Left kidney (tissue), 8 donors: ENCODE measurements at places on chromosomes 1 and 21. TPM values are rescaled to one million over a fixed set of nuclear protein-coding genes. Genes with fewer than 3 reads are reported as not detected.

DNA sequence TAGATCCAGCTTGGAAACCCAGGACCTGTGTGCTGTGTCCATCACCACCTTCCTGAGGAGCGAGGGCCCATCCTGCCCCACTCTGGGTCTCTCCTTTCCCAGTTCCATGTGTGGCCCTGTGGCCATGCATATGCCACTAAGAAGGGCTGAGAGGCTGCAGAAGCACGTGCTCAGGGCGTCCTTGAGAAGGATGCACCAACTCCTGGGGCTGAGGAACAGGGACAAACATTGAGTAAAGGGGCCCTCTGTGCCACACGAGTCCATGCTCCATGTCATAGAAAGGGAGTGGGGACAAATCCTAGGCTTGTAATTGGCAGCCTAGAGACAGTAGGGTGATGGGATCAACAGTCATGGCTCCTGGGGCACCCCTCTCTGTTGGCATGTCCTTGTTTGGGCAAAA lies 8.4 kb downstream of the ETV3L start:
- no peak for DNase-seq

DNA sequence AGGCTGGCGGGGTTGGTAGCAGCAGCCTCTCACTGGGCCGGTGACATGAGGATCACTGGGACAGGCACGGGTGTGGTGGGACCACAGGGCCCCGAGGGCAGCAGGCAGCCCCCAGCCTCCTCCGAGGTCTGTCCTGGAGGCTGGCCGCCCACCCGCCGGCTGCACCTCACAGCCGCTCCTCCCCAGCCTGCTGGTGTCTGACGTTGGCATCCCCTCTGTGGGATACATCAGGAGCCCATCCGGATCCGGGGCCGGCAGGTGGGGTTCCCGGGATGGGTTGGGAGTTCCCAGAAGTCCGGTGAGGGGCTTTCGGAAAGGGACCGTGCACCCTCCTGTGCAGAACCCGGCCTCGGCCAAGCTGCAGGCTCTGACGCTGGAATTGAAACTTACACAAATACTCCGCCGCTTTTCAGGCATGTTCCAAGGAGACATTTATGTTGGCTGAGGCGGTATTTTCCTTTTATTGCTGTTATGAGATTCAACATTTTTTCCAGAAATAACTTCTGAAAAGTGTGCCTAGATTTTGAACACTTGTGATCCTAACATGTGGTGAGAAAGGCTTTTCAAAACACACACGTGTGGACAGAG lies 142.1 kb upstream of the ARHGEF16 start:
- no peak for DNase-seq

DNA sequence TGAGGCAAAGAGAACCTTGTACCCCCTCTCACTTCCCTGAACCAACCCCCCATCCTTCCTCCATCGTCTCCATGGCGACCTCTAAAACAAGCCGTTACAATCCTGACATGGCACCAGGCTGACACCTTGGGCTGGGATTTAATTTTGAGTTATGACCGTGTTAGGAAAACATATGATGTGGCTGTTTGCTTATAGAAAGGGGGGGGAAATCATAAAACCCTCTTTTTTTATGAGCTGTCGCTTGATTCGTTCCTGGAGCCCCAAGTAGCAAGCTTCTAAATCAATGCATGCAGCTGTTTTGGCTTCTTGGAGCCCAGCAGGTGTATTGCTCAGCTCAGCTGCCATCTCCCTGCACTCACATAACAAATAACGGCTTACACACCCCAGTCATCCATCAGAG lies 301.2 kb upstream of the SPAG17 start:
- no peak for DNase-seq

DNA sequence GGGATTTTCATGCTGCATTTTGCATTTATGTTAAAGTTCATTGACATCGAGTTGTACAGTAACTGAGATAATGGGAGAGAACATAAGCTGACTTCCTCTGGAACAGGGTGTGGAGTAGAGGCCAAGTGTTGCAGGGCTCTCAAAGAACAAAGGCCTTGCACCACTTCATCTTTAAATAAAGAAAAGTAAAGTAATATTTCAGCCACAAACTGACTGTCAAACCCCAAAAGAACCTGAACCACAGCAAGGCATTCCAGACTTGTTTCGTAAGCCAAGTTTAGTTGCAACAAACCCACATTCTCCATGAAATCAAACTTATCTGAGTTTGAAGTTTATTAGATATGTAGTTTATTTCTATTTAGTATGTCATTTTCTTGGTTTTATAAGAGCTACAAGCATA lies 19.1 kb upstream of the HMGCS2 start:
- DNase-seq, result no peak

DNA sequence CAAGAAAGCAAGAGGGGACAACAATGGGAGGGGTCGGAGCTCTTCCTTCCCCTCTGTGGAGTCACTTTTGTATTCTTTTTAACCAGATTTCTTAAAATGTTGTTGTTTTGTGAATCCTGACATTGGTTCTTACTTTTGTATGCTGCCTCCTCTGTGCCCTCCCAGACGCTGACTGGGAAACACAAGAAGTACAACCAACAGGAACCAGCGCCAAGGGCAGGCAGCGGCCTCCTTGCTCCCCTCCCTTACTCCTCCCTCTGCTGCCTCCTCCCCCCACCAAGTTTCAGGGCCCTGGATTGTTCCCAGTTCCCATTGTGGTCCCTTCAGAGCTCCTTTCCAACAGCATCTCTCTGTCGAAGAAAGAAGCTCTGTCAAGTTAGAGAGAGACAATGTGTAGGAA lies 111.1 kb downstream of the BRINP2 start:
- DNase-seq, result no peak

DNA sequence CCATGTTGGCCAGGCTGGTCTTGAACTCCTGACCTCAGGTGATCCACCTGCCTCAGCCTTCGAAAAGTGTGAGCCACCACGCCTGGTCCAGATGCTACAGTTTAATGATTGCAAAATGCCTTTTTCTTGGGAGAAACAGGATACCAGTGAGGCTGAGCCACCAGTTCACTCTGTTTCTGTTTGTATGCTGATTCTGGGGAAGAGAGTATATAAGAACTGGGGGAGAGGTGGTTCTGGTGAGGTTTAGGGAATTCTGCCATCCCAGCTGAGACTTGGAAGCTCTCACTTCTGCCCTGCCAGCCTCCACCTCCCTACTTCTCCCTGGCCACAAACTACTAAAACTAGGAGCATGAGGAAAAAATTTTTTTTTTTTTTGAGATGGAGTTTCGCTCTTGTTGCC lies 8.1 kb upstream of the PMF1 start:
- DNase-seq, result no peak

- no peak for DNase-seq
Observed at GRCh38 chr1:50108497-50109059, at the start of gene ELAVL4. TSS of gene ELAVL4 (plus strand) at chr1:50108920. CDS start at chr1:50109190, 270 bp downstream.

- no peak for DNase-seq
Observed at GRCh38 chr1:84967666-84968065, 29.2 kb downstream of the MCOLN2 start.

DNA sequence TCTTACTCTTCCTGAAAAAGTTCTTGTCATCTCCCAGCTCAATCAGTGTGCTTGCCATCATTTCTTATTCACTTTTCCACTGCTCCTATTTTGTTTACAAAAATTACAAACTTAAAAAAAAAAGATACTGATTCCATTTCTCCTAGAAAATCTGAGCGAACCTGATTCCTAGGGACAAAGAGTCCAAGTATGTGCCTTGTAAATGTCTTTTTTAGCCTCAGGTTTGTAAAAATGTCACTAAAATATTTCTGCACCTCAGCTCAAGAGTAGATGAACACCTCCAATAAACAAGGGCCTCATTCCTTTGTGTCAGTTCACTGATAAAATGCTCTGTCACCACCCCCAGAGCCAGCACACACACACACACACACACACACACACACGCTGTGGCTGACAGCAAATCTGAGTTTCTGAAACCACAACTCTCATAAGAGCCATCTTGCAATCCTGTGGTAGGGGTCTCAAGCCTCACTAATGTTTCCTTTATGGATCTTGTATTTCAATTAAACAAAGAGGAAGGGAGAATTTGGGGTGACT lies 299.2 kb downstream of the PBX1 start:
- DNase-seq, result no peak

- no peak for DNase-seq
Observed at GRCh38 chr1:154937988-154938386, 1.5 kb upstream of the PMVK start.

- no peak for DNase-seq
Observed at GRCh38 chr1:2594001-2594640, 7.5 kb downstream of the PRXL2B start.

DNA sequence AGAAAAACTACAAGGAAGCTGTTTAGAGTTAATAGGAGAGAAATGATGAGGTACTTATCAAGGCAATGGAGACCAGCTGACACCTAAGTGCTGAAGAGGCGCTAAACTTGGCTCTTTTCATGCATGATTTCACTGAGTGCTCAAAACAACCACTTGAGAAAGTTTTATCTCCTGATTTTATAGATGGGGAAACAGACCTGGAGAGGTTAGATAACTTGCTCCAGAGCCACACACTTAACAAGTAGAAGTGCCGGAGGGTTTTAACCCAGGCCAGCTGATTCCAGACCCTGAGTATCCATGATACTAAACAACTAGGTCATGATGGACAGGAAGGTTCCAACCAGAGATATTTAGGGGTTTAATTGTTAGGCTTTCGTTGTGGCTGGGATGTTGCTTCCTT lies 25.9 kb downstream of the UBE2U start:
- DNase-seq, result no peak

DNA sequence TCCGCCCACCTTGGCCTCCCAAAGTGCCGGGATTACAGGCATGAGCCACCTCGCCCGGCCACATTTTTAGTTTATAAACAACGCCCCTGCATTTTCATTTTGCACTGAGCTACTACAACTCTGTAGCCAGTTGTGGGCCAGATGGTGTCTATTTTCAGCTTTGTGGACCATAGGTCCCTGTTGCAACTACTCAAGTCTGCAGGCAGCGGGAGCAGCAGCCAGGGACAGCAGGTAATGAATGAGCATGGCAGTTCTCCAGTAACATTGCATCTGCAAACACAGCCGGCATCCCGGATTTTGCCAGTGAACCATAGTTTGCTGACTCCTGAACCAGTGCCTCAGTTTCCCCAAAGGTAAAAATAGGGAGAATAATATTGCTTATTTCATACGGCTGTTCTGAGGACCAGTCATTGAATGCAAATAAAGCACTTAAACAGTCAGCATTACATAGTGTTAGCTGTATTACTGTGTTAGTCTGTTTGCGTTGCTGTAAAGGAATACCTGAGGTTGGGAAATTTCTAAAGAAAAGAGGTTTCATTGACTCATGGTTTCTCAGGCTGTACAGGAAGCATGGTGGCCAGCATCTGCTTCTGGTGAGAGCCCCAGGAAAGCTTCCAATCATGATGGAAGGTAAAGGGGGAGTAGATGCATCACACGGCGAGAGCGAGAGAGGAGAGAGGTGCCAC lies 65.5 kb upstream of the SLC45A1 start:
- no peak for DNase-seq

DNA sequence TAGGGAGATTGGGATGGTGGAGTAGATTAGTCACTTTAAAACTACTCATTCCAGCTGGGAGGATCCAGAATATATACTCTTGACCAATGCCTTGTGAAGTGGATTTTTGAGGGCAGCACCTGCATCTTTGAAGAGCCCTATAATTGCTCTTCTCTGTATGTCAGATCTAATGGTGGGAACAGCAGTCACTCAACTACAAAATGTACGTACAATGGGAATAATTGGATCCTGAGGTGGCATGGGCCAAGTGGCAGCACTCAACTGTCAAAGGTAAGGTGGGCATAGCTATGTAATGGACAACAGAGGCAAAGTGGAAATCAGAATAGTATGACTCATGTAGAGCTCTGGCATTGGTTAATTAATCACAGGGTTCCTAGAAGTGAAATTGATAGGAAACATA lies 51.6 kb upstream of the KIAA0040 start:
- no peak for DNase-seq

- DNase-seq, result no peak
Observed at GRCh38 chr21:26751305-26751704, 93.9 kb downstream of the ADAMTS1 start.

DNA sequence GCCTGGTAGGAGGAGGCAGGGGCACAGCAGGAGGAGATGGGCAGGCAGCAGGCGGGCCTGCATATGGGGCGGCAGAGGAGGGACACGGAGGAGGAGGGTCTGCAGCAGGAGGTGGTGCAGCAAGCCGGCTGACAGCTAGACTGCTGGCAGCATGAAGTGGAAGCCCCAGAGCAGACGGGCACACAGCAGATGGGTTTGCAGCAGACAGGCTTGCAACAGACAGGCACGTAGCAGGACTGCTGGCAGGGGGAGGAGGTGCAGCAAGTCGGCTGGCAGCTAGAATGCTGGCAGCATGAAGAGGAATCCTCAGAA lies 615 bp downstream of the KRTAP10-5 start:
- DNase-seq, result no peak

DNA sequence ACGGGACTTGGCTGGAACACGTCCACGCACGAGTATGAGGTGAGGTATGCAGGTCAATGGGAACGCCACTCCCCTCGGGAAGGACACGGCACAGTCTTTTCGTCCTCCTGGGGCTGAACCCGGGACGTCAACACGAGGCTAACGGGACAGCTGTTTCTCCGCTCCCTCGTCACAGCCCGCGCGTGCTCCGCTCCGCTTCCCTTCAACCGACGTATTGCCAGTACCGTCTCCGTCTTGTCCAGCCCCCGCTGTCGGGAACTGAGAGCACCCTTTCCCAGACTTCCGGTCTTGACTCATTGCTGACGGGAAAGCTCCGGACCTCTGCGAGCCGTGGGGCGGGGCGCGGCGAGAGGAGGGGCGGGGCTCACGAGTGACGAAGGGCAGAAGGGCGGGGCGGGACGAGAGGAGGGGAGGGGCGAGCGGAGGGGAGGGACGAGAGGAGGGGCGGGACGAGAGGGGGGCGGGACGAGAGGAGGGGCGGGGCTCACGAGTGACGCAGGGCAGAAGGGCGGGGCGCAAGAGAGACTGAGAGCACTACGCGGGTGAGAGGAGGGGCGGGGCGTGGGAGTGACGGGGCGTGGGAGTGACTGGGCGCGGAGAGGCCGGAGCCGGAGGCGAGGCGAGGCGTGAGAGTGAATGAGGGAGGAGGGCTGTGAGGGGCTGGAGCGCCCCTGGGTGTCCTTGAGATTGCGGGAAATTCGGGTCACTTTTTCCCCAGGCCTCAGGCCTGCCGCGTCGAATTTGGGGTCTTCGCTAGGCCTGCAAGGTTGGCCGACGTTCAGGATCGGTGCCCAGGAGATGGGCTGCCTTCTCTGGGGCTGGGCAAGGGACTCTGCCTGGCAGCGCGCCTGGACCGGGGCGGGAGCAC lies 22.2 kb upstream of the CFAP126 start:
- peak; percentile 93 for DNase-seq

GRCh38 chr1:19799230-19800075 lies at the start of gene TMCO4:
TSS of gene TMCO4 (minus strand) at chr1:19799916. CDS start at chr1:19780758, 19,158 bp downstream.
- DNase-seq, result no peak

LAMC2 gene
- polyA plus RNA-seq, result 7.1 TPM

BNIPL gene
- 3.4 TPM for polyA plus RNA-seq

PPM1J gene
- polyA plus RNA-seq, result 1.1 TPM

MYCL gene
- 7.1 TPM for polyA plus RNA-seq

SPRR2A gene
- not detected for polyA plus RNA-seq

GSTM5 gene
- polyA plus RNA-seq, result 44.7 TPM

NMNAT2 gene
- 4.2 TPM for polyA plus RNA-seq

IL20 gene
- not detected for polyA plus RNA-seq

EBNA1BP2 gene
- 77.5 TPM for polyA plus RNA-seq

LMX1A gene
- polyA plus RNA-seq, result not detected

SLC45A3 gene
- 8.8 TPM for polyA plus RNA-seq

OR2T12 gene
- polyA plus RNA-seq, result 0.07 TPM

VWA5B1 gene
- polyA plus RNA-seq, result 2.5 TPM
